ENCODE measurements at places on chromosomes 11 and 22.

DNA sequence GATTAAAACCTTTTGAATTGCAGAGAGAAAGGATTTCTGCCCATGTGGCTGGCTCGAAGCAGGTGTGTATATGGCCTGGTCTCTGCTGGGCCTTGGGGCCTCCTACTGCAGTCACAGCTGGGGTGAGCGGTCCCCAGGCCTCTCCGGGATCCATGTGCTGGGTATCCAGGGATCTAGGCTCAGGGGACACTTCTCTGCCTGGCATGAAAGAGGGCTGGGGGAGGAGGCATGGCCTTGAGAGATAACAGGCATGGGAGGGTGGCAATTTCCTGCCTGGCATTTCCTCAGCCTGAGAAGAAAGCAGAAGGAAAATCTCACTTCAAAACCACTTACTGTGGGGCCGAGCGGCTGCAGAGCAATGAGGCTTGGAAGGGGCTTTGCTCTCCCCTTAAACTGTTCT lies 20.3 kb upstream of the PARVG start:
- no peak for DNase-seq

DNA sequence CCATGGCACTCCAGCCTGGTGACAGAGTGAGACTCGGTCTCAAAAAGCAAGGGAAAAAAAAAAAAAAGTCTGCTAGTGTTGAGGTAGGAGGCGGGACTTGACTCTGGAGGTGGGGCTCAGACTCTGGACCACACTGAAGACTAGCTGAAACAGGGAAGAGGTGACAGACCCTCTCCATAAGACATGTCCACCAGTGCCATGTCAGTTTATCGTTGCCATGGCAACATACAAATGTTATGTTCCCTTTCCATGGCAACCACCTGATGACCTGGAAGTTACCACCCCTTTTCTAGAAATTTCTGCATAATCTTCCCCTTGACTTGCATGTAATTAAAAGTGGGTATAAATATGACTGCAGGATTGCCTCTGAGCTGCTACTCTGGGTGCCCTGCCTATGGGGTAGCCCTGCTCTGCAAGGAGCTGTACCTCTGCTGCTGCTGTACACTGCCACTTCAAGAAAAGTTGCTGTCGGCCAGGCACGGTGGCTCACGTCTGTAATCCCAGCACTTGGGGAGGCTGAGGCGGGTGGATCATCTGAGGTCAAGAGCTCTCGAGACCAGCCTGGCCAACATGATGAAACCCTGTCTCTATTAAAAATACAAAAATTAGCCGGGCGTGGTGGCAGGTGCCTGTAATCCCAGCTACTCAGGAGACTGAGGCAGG lies 55.1 kb downstream of the KIAA1671 start:
- DNase-seq: no peak

DNA sequence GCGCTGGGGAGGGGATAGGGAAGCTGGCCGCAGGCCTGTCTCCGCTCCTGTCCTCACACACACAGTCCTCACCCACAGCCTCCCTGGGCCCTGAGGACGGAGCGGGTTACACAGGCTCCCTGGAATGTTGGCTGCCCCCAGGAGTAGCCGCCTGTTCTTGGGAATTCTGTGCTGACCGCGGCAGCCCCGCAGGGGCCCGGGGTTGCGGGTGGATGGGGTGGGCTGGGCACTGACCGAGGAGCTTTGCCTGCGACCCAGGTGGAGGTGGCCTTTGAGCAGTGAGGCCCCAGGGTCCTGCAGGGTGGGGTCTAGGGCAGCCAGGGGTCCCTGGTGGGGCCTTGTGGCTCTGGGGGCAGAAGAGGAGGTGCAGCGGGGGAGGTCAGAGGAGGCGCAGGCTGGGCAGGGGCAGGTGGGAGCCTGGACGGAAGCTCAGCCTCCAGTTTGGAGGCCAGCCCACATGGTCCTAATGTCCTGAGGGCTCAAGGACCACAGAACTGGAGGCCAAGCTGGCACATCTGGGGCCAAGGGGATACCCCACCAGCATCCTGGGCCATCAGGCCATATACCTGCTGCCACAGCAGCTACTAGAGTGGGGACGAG lies 6.6 kb upstream of the MRGPRG start:
- no peak for DNase-seq

GRCh38 chr22:29391546-29391945 lies 3.2 kb upstream of the AP1B1 start:
- DNase-seq: no peak

- DNase-seq: no peak
Measured at GRCh38 chr11:118771547-118772288, 19.2 kb downstream of the DDX6 start.

- no peak for DNase-seq
Measured at GRCh38 chr11:32426192-32426591, 9.1 kb downstream of the WT1 start.

DNA sequence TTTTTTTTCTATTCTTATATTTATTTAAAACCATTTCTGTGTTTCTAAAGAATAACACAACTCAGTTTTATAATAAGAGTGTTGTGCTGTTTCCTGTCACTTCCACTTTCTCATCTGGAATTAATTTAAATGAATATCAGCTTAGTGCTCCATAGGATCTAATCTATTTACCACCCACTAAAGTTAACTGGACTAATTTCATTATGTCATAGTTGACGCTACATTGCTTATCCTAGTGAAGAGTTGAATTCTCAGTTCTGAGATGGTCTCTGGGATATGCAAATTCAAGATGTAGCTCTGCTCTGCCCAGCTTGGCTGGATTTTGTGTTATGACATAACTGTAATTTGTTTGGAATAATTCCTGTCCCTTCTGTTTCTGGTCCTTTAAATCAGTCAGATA lies 380.1 kb downstream of the METTL15 start:
- DNase-seq: no peak

DNA sequence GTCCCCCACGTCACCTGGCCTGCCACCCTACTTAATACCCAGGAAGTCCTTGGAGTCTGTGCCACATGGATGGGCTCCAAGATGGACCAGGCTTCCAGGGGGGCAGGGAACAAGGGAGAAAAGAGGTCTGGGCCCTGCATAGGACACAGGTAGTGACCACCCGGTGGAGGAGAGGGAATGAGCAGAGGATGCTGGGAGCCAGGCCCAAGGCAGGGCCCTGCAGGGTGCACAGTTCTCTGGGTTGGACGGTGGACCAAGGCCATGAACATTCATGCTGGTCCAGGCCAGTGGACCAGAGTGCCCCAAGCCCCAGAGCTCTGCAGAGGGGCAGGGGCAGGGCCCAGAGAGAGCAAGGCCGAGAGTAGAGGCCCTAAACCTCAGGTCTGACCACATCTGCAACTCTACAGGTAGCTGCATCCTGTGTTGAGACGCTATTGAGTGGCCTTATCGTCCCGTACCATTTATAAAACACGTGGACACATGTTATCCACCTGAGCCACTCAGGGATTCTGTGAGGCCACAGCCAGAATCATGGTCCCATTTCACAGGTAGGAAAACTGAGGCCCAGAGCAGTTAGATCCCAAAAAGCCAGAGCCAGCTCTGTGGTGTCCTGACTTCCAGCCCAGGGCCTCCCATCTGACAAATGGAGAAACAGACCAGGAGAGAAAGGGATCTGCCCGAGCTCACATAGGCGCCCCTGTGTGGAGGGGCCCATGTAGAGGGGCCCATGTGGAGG lies 46.4 kb downstream of the IGLL5 start:
- no peak for DNase-seq

DNA sequence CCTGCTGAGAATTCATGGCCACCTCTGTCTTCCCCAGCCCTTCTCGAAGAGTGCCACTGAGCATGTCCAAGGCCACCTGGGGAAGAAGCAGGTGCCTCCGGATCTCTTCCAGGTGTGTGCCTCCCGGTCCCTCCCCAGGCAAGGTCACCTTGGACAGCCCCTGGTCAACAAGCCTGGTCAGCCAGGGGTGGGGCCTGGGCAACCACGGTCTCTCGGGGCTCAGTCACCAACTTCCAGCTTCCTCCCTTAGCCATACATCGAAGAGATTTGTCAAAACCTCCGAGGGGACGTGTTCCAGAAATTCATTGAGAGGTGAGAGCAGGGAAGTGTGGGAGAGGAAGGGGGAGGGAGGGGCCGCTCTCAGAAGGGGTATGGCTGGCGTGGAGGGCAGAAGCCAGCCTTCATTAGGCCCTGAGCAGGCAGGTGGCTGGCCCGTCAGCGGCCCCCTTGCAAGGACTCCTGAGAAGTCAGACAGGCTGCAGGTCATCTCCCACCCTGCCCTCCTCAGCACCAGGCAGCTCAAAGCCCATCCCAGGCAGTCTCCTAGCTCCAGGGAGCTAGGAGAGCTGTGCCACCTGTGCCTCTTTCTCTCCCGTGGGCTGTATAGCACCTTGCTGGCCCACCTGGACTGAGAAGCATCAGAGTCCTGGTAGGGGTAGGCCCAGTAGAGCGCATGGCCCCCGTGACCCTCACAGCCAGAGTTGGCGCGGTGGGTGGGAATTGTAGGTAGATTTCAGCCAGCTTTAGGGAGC lies 9.3 kb upstream of the ANKRD13D start:
- no peak for DNase-seq

GRCh38 chr11:61985869-61986268 lies 18.4 kb upstream of the FTH1 start:
- no peak for DNase-seq

DNA sequence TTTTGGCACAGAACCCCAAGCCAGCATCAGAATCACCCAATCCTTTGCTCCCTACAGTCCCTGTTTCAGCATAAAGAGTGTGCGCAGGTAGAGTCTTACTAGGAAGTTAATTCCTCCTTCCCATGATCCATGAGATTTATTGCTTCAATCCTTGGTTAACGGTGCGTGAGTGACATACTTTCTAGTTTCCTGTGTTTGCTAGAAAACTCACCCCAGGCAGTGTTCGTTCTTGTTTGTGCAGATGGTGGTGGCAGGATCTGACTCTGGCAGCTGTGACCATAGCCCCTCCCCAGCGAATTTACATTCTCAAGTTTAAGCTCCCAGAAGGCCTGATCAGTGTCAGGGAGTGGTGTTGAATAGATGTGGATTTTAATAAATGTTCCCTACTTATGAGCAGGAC lies 106.7 kb upstream of the CCT8L2 start:
- no peak for DNase-seq

DNA sequence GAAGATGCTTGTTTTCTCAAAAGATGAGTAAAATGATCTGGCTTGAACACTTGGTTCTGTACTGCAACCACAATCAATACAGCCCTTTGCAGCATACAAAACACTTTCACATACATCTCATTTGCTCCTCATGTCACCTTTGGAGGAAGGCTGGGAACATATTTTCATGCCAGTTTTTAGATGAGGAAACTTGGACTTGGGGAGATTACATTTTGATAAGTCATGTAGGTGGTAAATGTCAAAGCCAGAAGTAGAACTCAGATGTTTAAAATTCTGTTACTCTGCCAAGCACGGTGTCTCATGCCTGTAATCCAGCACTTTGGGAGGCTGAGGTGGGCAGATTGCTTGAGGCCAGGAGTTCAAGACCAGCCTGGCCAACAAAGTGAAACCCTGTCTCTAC lies 121.8 kb downstream of the MICAL2 start:
- peak; percentile 52 for DNase-seq

DNA sequence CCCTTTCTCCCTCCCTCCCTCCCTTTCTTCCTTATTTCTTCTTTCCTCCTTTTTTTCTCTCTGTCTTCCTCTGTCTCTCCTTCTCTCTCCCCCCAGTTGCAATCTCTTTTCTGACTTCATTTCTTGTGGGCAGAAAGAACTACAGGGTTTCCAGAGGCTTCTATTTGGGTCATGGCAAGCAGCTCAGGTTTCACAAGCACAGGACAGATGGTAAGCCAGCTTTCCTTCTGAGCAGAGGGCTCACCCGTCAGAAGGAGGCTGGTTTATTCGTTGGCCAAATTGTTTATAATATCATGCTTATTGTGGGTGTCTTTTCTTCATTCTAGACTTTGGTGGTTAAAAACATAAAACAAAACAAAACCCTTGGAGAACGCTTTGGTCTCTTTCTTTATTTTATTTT lies 58.9 kb upstream of the CLMP start:
- peak; percentile 43 for DNase-seq

DNA sequence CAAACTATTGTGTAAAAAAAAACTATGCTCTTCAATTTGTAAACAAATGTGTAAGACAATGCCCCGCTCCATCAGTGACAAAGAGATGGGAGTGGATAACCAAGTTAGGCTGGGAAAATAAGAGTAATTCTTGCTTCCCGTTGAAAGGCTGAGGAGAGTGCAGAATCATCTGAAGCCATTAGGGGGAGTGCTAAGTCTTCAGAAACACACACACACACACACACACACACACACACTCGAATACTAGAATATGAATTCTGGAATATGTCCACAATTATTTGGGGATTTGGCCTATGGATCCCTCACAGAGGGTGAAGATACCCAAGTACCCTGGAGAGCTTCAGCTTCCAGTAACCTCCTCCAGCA lies 27.8 kb upstream of the ROBO3 start:
- peak; percentile 79 for DNase-seq

GRCh38 chr11:282171-282570 lies 4.0 kb downstream of the NLRP6 start:
- DNase-seq: no peak

DNA sequence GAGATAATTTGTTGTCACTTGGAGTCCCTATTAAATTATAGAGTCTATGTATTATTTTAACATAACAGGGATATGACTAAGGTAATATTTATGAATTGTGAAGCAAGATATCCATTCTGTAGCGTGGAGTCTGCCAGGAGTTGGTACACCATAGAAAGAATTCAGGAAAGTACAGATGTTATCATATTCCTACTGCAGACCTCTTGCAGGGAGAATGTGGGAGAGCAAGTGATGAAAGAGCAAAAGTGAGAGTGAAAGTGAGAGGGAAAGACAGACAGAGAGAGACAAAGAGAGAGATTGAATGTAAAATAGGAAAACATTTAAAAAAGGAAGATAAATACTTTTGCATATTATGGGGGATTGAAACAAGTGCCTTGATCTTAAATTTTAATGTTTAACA lies 468.8 kb downstream of the CNTN5 start:
- DNase-seq: no peak

GRCh38 chr11:114353443-114353842 lies 46.9 kb downstream of the C11orf71 start:
- DNase-seq: peak; percentile 43

DNA sequence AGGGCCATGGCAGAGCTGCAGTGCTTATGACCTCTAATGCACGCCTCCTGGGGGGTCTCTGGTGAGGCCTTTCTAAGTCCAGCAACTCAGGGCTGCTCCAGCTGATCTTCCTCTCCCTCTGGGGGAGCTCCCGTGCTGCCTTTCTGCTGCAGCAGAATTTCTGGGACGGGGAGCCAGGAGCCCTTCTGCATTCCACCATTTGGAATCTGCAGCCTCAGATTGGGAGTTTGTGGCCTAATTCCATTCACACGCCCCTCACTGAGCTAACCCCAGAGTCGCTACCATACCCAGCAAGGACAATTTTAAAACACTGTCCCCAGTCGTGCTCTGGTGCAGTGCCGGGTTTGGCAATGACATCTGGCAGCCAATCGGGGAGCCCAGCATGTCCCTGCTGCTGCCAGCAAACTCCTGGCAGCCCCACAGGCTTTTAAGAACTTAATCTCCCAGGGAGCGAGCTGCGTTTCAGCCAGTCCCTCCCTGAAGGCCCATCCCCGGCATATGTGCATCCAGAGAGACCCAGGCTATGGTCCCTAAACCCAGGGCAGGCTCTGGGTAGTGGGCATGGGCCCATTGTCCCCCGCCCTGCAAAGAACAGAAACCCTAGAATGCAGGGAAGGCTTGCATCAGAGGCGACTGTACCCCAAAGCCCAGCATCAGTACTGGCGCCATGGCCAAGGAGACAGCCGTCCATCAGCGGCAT lies 4.7 kb downstream of the SHANK2 start:
- DNase-seq: no peak

- peak; percentile 24 for DNase-seq
Measured at GRCh38 chr22:38347944-38348750, 30.9 kb upstream of the CSNK1E start.
